Stimulated activated CD4-positive, alpha-beta T cell treated with anti-CD3 and anti-CD28 coated beads, Interleukin-4, amount 100 ng/mL, for 4 hours (primary cell): ENCODE measurements at places on chromosomes 11 and 22.
A peak's percentile ranks its signal among the peaks of the same experiment; 100 is the strongest.

- DNase-seq = no peak
Observed at GRCh38 chr11:95711162-95711944, 78.2 kb downstream of the FAM76B start.

DNA sequence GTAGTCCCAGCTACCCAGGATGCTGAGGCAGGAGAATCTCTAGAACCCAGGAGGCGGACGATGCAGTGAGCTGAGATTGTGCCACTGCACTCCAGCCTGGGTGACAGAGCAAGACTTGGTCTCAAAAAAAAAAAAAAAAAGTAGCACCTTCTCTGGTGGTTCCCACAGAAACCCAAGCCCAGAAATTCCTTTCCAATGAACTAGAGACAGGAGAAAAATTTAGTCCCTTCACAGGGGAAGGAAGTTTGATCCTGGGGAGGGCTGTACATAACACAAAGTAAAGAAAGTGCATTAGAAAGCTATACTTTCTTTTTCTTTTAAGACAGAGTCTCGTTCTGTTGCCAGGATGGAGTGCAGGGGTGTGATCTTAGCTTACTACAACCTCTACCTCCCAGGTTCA, 25.5 kb upstream of the APOA1 start:
- DNase-seq = no peak

DNA sequence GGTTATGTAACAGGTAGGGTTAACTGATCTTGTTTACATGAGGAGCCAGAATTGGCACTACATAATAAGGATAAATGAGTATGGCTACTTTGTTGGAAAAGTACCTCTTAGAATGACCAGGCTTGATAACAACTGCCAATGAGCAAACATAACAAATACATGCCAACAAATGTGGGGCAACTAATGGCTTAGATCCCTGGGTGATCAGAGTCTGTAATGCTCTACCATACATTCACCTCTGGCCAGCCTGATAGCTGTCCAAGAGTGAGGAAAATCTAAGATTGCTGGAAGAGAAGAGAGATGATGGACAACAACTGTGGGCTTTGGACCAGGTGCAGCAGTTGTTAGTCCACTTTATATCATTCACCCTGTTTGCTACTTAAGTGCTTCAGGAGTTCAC, 1025.0 kb downstream of the NTM start:
- no peak for DNase-seq

- DNase-seq = peak; percentile 92
Observed at GRCh38 chr22:24427500-24428164, at the start of gene ADORA2A. Gene ADORA2A (plus strand): TSS chr22:24427599. CDS start chr22:24433405, 5,806 bp downstream.

DNA sequence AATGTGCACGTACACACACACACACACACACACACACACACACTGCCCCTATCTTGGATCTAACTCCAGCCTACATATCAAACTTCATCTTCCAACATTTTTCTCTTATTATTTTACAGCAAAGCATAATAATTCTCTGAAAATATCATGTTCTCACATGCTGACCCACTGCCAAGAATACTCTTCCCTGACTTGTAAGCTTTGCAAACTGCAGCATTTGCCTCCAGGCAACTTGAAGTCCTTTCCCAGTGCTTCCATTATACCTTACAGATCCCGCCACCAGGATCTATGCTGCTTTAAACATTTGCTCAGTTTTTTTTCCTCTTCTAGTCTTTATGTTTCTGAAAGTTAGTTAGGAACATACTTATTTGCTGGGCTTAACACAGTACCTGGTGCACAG, 483.3 kb upstream of the ARHGAP42 start:
- DNase-seq = no peak

GRCh38 chr22:27502327-27502726, 299.2 kb downstream of the MN1 start:
- DNase-seq = no peak

GRCh38 chr11:1755692-1756561, 5.5 kb upstream of the IFITM10 start:
- DNase-seq = no peak

DNA sequence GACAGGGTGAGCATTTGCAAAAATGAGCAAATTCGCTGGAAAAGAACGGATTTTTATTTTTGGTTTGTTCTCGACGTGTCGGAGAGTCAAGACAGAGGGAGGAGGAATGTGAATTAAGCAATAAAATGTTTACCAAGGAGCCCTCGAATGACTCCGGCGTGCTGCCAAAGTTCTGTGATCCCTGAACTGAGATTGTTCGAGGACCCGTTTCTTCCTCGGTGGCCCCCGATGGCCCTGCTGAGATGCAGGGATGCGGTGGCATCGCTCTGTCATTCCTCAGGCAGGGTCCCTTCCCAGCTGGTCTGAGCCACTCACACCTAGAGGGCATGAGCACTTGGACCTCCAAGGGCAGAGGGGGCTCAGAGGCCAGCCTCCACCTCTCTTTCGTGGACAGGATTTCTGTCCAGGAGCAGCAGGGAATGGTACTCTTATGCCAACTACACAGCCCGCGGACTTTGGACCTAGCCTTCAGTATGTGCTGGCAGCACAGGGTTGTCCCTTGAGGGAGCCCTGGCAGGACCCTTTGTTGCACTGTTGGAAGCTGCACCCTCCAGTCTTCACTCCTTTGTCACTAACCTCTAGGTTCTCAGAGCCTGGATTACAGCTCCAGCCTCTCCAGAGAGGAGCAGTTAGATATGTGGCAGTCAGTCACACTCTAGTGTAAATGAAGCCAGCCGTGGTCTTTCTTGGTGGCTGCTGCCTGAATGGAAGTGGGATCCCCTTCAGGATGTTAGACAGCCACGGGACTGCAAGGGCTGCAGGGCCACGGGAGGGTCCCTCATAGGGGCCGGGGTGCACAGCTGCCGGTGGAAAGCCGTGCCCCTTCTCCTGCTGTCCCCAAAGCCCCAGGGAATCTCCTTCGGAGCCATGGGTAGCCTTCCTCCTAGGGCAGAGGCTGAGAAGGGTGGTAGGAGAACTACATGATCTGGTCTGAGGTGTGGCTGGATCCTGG, 109.4 kb upstream of the ANO1 start:
- no peak for DNase-seq

DNA sequence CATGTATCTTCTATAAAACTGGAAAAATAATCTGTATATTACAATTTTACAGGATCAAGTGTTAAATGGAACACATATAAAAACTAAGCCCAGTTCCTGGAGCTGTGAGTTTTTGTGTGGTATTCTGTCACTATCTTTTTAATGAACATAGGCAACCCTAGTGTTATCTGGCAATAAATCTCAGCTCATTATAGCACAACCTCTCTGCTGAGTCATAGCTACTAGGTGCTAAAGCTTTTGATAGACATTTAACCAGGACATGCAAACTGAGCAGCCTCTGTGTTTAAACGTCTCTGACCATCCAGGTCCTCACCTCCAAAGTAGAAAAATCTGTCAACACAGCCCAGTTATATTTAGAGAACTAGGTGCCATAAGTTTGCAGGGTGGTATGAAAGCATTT, 91.0 kb upstream of the CARD18 start:
- DNase-seq = no peak

- DNase-seq = no peak
Observed at GRCh38 chr11:66013762-66014100, 1.9 kb downstream of the CST6 start.

- no peak for DNase-seq
Observed at GRCh38 chr11:2940921-2941821, 12.0 kb upstream of the PHLDA2 start.

- no peak for DNase-seq
Observed at GRCh38 chr11:65118097-65118837, 766 bp upstream of the ZNHIT2 start.

- no peak for DNase-seq
Observed at GRCh38 chr11:32003335-32003734, 87.5 kb upstream of the RCN1 start.

DNA sequence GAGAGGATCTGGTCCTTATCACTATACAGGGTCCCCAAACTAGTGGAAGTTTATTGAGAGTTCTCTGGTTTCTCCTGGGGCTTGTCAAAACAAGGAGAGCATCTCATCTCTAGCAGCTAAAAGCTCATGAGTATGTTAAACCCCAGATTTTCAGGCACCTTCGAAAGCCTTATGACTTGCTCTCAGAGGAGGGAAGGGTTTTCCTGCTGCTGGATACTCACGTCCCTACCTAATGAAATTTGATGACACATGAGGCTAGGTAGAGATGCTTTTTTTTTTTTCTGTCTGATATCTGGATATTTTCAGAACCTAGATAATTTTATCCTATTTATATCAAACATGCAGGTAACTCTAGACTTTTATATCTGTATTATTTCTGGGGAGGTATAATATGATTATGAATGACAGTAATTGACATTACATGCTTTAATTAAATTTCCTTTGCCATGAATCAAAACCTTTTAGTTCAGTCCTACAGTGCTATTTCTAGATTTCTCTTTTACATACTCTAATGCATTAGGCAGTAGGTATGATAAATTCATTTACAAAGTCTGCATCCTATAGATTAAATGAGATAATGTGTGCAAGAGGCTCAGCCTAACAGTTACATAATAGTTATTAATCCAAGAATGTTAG, 73.9 kb downstream of the PARVA start:
- DNase-seq = no peak

- DNase-seq = no peak
Observed at GRCh38 chr11:116035977-116036376, 531.8 kb upstream of the CADM1 start.

GRCh38 chr11:73204711-73205121, 13.4 kb upstream of the P2RY2 start:
- DNase-seq = no peak

GRCh38 chr11:105229257-105229656, 89.7 kb upstream of the CARD18 start:
- DNase-seq = no peak

GRCh38 chr22:36744413-36744765, 31.5 kb downstream of the IFT27 start:
- DNase-seq = no peak

DNA sequence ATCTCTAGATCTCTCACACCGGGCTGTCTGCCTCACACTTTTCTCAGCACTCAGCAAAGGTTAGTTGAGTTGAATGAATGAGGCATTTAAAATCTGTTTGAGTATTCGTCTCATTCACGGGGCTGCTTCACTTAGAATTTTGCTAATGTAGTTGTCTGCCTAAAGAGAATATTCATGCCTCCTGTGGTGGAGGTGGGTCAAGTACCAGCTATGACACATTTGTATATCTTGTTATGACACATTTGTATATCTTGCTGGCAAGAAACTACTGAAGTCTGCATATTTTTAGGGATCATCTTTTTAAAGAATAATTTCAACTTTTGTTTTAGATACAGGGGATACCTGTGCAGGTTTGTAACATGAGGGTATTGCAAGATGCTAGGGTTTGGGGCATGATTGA, 43.1 kb downstream of the LDLRAD3 start:
- no peak for DNase-seq

GRCh38 chr11:33633251-33634003, 67.2 kb downstream of the C11orf91 start:
- no peak for DNase-seq

GRCh38 chr11:16217631-16218030, 138.7 kb downstream of the SOX6 start:
- DNase-seq = no peak

DNA sequence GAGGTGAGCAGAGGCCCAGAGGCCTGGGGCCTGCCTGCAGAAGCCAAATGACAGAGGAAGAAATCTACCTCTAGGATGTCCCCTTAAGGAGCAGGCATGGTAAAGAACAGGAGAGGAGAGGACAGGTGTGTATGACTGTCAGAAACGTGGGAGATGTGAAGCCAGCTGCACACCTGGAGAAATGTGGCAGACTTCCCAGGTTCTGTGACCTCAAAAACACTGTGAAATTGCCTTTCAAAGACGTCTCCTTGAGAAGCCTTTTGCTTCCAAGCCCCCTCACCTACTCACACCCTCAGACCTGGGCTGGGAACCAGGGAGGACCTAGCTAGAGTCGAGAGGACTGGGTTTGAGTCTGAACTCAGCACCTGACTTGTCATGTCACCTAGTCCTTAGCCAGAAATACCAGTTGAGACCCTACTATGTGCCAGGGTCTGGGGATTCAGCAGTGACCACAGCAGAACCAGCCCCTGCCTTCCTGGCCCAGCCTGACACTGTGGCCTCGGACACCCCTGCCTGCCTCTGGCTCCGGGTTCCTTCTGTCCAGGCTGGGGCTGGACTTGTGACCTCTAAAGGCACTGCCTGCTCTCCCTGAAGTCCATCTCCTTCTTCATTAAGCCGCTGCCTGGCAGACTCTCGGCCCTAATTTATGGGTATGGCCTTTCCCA, 5.6 kb downstream of the TPBGL start:
- no peak for DNase-seq

DNA sequence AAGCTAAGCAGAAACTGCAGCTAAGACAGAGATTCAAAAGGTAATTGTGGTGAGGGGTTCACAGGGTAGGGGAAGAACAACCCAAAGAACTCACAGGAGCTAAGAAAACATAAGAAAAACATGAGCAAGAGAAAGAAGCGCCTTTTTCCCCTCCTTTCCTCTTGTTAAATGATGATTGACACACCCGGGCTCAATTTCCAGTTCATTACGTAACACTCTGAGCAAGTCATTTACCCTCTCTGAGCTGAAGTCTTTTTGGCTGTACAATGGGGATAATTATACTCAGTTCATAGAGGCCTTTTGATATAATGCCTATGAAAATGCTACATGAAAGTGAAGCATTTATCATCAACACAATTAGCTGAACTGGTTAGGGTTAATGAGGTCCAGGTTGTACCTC, 17.2 kb downstream of the LRP4 start:
- DNase-seq = no peak

DNA sequence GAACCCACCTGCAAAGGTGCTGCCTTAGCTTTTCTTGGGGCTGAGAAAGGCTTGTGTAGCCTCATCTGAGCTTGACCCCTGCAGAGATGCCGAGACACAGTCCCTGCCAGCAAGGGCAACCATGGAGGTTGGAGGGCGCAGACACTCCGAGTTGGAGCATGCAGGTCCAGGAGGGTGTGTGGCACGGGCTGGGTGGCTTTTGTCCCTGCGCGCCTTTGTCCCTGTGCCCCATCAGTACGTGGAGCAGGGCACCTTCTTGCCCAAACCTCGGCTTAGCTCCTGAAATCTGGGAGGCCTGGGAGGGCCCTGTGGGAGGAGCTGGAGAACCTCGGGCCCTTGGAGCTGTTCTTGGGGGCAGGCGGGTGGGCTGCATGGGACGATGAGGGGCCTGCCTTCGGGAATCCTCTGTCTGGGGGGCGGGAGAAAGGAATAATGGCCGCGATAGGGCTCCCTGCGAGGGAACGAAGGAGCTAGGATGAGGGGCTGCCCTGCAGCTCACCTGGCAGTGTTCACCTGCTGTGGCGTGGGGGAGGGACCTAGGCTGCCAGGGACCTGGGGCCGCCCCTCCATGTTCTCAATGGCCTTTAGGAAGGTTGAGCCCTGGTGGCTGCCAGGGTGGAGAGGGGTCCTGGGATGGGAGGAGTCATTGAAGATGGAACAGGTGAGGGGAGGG, 3.4 kb downstream of the BRSK2 start:
- DNase-seq = no peak

DNA sequence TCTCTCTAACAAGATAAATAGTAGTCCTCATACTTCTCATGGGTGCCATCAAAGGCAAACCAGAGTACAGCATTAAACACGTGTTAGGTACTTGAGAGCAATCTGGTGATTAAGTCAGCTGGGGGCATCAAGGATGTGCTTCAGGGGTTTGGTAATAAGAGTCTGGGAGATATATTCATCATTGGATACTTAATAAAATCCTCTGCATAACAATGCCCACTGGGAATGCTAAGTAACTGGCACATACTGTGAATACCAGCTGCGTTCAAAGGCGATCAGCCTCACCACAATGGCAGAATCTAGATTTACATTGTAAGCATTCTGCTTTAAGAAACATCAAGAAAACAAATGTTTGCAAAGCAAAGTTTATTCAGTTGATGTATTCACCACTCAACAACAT, 268.6 kb upstream of the PITPNB start:
- DNase-seq = no peak
